ENCODE measurements at places on chromosomes 12 and 14. TPM values are rescaled to one million over a fixed set of nuclear protein-coding genes. Genes with fewer than 3 reads are reported as not detected.

CCDC175 gene
- 3.4 TPM for total RNA-seq

KRT79 gene
- not detected for total RNA-seq

APEX1 gene
- total RNA-seq, result 57.0 TPM

HCAR2 gene
- not detected for total RNA-seq
